ENCODE measurements at places on chromosomes 3 and 15. TPM values are rescaled to one million over a fixed set of nuclear protein-coding genes. Genes with fewer than 3 reads are reported as not detected.

GOLGA8J gene
- total RNA-seq, result not detected

CORO2B gene
- 1.7 TPM for total RNA-seq

MYL3 gene
- not detected for total RNA-seq

SLC6A11 gene
- total RNA-seq, result 2.7 TPM

ACTC1 gene
- not detected for total RNA-seq

IL17RE gene
- total RNA-seq, result 2.7 TPM

PTX3 gene
- 5.8 TPM for total RNA-seq

MCTP2 gene
- 22.0 TPM for total RNA-seq

SPATA12 gene
- not detected for total RNA-seq

SNX22 gene
- total RNA-seq, result 0.21 TPM

PRSS50 gene
- total RNA-seq, result not detected

CALML4 gene
- total RNA-seq, result 3.1 TPM

CHST13 gene
- 0.24 TPM for total RNA-seq

ROPN1 gene
- not detected for total RNA-seq

PRR20G gene
- total RNA-seq, result not detected

TFDP2 gene
- total RNA-seq, result 33.7 TPM

SAMD7 gene
- total RNA-seq, result not detected

NR1I2 gene
- not detected for total RNA-seq

SCN11A gene
- total RNA-seq, result under 0.01 TPM

CFAP20DC gene
- total RNA-seq, result 7.7 TPM

LOXL1 gene
- 36.6 TPM for total RNA-seq

TEX55 gene
- not detected for total RNA-seq

PTPRG gene
- total RNA-seq, result 14.7 TPM

SCAP gene
- 78.9 TPM for total RNA-seq

NUP210 gene
- total RNA-seq, result 2.9 TPM

FOXB1 gene
- not detected for total RNA-seq

MAPKBP1 gene
- 14.9 TPM for total RNA-seq

IL5RA gene
- not detected for total RNA-seq

FBXL22 gene
- not detected for total RNA-seq

IQCH gene
- 2.7 TPM for total RNA-seq

CIB2 gene
- 4.7 TPM for total RNA-seq

HCN4 gene
- total RNA-seq, result not detected

SI gene
- total RNA-seq, result not detected

CHRM5 gene
- total RNA-seq, result not detected

IL17RD gene
- total RNA-seq, result 2.1 TPM

VIPR1 gene
- 3.4 TPM for total RNA-seq

MRPS11 gene
- 23.4 TPM for total RNA-seq

MESP2 gene
- 0.48 TPM for total RNA-seq

CCR3 gene
- total RNA-seq, result not detected

CAMK2N2 gene
- total RNA-seq, result not detected

TXNRD3 gene
- 15.8 TPM for total RNA-seq

All from tracheal epithelial cell (primary cell).